Testis (tissue), 5 donors: ENCODE measurements at places on chromosomes 2 and 18. TPM values are rescaled to one million over a fixed set of nuclear protein-coding genes. Genes with fewer than 3 reads are reported as not detected.

DNA sequence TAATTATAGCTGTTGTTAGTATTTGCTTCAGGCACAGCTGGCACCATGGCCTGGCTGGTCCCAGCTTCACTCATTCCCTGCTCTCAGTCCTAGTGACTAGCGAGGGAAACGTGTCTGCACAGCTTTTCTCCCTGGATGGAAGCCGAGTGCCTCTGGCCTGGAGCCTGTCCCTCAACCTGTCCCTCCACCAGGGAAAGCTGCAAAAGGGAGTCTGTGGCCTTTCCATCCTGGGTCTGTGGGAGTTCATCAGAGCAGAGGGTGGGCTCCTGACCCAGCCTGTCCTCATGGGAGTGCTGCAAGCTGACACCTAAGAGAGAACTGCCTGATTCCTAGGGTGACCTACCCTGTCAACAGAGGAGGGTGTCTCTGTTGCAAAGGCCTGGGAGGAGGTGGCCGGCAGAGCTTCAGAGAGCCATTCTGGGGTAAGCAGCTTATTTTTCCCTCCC is 118.3 kb downstream of the CAPN13 start:
- H3K4me3 ChIP-seq: no peak overlapping the region
- no peak for DNase-seq
- H3K4me1 ChIP-seq: peaks cover 17% of the 10 kb centered on the region
- H3K27ac ChIP-seq: no peak overlapping the region
- H3K36me3 ChIP-seq: no peaks in the 10 kb centered on the region

DNA sequence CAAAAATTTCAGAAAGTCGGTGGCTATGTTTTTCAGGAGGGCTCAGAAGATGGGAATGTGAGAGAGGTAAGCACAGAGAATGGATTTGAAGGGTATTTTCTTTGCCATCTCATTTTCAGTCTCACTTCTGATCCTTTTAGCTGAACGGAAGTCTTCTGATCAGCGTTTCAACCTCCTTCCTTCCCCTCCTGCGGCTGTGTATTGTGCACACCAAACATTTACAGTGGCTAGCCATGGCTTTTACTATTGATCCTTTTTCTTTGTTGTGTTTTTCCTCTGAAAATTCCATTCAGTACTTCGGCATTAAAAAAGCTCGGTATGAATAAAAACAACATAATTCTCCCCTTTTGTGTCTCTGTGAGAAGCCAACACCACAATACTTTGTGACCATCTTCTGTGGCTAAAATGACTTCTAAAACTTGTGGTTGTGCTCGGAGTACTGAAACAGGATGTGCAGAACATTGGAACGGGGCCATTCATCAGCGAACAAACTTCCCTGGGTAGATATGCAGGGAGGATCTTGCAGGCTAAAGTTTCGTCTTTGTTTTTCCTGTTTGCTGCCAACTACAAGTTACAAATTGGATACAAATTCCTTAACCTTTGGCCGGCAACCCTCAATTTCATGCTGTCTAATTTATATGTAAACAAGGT is 260.8 kb upstream of the FAM98A start:
- H3K27ac ChIP-seq: no peak overlapping the region
- no peaks in the 10 kb centered on the region for H3K27me3 ChIP-seq
- peak; percentile 84 for DNase-seq
- no peaks in the 10 kb centered on the region for H3K36me3 ChIP-seq
- no peak overlapping the region for H3K4me3 ChIP-seq
- H3K4me1 ChIP-seq: no peaks in the 10 kb centered on the region

DNA sequence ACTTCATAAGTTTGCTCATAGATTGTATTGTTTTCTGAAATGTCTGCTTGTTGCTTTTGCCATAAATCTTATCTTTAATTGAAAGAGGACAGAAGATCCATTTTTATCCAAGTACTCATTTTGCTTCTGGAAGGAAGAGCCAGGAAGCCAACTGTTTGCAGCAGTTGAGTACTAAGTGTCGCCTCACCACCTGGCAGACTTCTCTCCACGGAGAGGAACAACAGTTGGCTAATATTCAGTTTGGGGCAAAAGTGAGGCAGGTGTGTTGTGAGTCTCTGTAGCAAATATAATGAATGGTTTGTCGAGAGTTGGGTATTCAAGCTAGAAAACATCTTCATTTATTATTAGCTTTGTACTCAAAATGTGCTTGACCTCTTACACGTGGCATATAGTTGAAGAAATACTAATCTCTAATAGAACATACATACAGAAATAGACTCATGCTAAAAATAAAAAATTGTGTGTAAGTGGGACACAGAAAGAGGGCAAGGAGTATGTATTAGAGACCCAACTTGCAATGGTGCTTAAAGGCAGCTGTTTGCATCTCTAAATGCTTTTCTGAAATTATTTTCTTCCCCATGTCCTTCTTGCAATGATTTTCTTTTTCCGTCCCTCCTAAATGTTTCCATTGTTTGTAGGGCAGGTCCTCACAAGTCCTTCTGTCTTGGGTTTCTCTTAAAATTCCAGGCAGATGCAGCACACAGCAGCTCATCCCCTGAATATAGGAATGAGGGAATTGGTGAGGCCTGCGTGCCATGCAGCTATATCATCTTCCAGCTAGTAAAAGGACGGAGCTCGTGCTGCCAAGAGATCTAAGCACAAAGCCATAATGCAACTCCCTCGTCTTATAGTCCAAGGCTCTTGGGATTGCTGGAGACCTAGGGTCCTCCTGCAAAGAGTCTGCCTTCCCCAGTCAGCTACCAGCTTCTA is 44.8 kb upstream of the MAP3K20 start:
- H3K27me3 ChIP-seq: no peaks in the 10 kb centered on the region
- no peak overlapping the region for H3K4me3 ChIP-seq
- no peak overlapping the region for H3K27ac ChIP-seq
- H3K36me3 ChIP-seq: no peaks in the 10 kb centered on the region

GRCh38 chr2:194559964-194560363 is 1097.1 kb upstream of the SLC39A10 start:
- H3K27ac ChIP-seq: no peak overlapping the region
- no peaks in the 10 kb centered on the region for H3K36me3 ChIP-seq
- no peak for DNase-seq
- H3K4me3 ChIP-seq: no peak overlapping the region
- H3K4me1 ChIP-seq: no peaks in the 10 kb centered on the region

- H3K27ac ChIP-seq: no peak overlapping the region
- no peaks in the 10 kb centered on the region for H3K36me3 ChIP-seq
- no peaks in the 10 kb centered on the region for H3K27me3 ChIP-seq
- no peaks in the 10 kb centered on the region for H3K4me1 ChIP-seq
These were observed 35.4 kb downstream of the B4GALT6 start for GRCh38 chr18:31648966-31649429.

- no peaks in the 10 kb centered on the region for H3K36me3 ChIP-seq
- no peaks in the 10 kb centered on the region for H3K27me3 ChIP-seq
- no peak overlapping the region for H3K4me3 ChIP-seq
- no peak overlapping the region for H3K27ac ChIP-seq
- H3K4me1 ChIP-seq: no peaks in the 10 kb centered on the region
- DNase-seq: no peak
These were observed 97.4 kb downstream of the AGAP1 start for GRCh38 chr2:235591231-235591730.

DNA sequence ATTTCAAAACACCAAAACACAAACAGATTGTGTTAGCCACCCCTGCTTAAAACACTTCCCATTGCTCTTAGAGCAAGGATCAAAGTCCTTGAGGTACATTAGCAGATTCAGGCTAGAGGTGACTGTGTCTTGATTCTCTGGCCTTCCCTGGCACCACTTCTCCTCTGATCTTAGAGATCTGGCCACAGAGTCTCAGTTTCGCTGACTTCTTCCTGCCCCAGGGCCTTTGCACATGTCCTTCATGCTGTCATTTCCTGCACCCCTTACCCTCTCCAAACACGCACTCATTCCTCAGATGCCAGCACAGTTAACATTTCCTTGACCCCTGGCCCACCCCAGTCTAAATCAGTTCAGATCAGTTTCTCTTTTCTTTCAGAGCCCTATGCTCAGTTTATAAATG is 16.9 kb downstream of the CXCR4 start:
- no peaks in the 10 kb centered on the region for H3K27me3 ChIP-seq
- H3K4me3 ChIP-seq: no peak overlapping the region
- H3K4me1 ChIP-seq: no peaks in the 10 kb centered on the region
- H3K27ac ChIP-seq: no peak overlapping the region
- DNase-seq: no peak
- no peaks in the 10 kb centered on the region for H3K36me3 ChIP-seq

DNA sequence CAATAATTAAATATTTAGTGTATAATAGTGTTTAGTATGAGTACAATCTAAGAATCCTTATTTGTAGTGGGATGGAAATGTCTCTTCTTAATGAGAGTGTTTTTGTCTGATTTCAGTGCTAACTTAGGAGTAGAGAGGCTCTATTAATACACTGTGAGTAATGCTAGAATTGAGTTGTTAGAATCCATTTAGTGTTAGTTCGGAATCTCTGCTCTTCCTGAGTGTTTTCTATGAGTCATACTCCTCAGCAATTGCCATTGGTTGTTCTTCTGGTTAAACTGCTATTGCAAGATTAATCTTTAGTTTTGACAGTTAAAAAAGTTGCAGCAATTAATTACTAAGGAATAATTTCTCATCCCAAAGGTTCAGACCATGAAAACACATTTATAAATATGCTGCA is 828.6 kb upstream of the POU3F3 start:
- no peak for DNase-seq
- H3K4me3 ChIP-seq: no peak overlapping the region
- H3K27ac ChIP-seq: no peak overlapping the region
- H3K36me3 ChIP-seq: no peaks in the 10 kb centered on the region
- H3K4me1 ChIP-seq: no peaks in the 10 kb centered on the region

- H3K4me1 ChIP-seq: peaks cover 4% of the 10 kb centered on the region
- H3K36me3 ChIP-seq: no peaks in the 10 kb centered on the region
- no peaks in the 10 kb centered on the region for H3K27me3 ChIP-seq
These were observed at the start of gene CBLN2 for GRCh38 chr18:72544092-72544886. TSS of gene CBLN2 (minus strand) at chr18:72544342. CDS start at chr18:72542160, 2,182 bp downstream.

GRCh38 chr2:177885828-177886466 is 186.6 kb downstream of the PDE11A start:
- no peak overlapping the region for H3K27ac ChIP-seq
- no peak overlapping the region for H3K4me3 ChIP-seq
- H3K4me1 ChIP-seq: peaks cover 8% of the 10 kb centered on the region
- H3K27me3 ChIP-seq: no peaks in the 10 kb centered on the region
- no peak for DNase-seq
- H3K36me3 ChIP-seq: no peaks in the 10 kb centered on the region

DNA sequence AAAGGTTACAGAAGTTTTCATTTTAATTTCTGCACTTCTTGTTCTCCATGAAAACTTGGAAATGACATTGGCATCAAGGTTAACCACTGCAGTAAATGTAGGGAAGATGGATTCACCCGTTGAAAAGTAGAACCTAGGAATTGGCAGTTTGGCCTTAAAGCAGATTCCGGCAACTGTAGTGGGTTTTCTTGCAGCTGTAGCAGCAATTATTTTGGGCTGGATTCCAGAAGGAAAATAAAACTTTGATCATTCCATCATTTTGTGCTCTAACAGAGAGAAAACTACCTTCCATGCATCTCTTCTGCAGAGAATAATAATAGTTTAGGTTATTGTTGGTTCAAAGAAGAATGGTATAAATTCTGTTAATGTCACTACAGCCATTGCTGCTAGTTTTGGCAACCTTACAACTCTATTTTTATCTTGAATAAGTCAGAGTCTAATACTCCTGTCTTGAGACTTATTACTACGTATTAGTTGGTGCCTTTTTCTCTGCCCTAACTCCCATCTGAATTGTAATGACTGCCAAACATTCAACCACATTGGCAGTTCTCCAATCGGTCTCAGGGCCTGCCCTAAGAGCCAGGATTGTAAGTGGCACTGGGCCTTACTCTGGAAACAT is 178.1 kb upstream of the PIEZO2 start:
- H3K27ac ChIP-seq: no peak overlapping the region
- no peaks in the 10 kb centered on the region for H3K36me3 ChIP-seq
- H3K4me3 ChIP-seq: no peak overlapping the region

DNA sequence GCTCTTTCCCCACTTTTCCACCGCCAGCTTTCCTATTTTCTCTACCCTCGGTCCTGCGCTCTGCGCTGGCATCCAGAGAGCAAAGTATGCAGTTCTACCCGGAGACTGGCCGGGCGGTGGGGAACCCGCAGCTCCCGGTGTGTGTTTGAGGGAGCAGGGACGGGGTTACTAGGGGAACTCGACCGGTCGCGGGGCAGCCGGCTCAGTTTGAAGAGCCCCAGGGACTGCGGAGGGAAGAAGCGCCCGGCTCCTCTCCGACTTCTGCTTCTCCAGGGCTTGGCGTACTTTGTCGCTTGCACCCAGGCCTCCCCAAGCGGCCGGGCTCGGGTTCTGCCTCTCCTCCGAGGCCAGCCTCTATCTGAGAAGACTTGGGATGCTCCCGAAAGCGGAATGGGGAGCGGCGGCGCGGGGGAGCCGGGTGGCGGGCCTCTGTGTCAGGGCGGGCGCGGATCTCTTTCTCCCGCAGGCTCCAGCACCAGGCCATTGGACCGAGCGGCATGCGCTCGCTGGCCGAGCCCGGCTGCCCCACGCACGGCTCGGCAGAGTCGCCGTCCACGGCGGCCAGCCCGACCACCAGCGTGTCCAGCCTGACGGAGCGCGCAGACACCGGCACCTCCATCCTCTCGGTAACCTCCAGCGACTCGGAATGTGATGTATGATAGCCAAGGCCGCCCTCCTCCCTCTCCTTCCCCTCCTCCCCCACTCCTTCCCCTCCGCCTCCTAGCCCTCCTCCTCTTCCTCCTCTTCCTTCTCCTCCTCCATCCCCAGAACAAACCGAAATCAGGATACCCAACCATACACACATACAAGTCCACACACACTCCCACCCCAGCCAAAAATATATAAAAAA is 2.8 kb downstream of the SIX3 start:
- no peaks in the 10 kb centered on the region for H3K36me3 ChIP-seq
- no peak for DNase-seq
- H3K27me3 ChIP-seq: no peaks in the 10 kb centered on the region
- H3K27ac ChIP-seq: no peak overlapping the region
- no peak overlapping the region for H3K4me3 ChIP-seq

- H3K27me3 ChIP-seq: no peaks in the 10 kb centered on the region
- no peaks in the 10 kb centered on the region for H3K4me1 ChIP-seq
- H3K27ac ChIP-seq: no peak overlapping the region
- H3K4me3 ChIP-seq: no peak overlapping the region
- DNase-seq: no peak
These were observed 386.3 kb downstream of the CTNNA2 start for GRCh38 chr2:79899196-79899595.

- H3K27me3 ChIP-seq: no peaks in the 10 kb centered on the region
- H3K4me1 ChIP-seq: no peaks in the 10 kb centered on the region
- H3K36me3 ChIP-seq: no peaks in the 10 kb centered on the region
- H3K4me3 ChIP-seq: no peak overlapping the region
- no peak for DNase-seq
- H3K27ac ChIP-seq: no peak overlapping the region
These were observed 129.8 kb downstream of the PXDN start for GRCh38 chr2:1614564-1614963.

DNA sequence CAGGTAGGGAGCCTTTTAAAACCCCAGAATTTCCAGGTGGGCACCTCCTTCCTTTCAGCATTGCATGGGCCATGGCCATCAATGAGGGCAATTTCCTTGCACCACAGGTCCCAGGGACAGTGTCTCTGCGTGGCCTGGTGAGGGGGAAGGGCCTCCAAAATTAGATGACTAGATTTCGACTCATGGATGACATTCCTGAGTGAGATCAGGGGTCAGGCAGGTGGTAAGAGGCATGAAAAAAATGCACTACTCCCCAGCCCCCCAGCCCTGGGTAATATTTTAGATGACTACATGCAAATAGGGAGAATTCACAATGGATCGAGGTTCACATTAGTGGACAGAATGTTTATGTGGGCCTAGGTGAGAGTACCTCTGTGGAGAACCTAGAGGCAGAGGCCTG is 19.0 kb upstream of the IGFBP5 start:
- no peaks in the 10 kb centered on the region for H3K4me1 ChIP-seq
- no peak overlapping the region for H3K27ac ChIP-seq
- no peaks in the 10 kb centered on the region for H3K36me3 ChIP-seq
- no peak overlapping the region for H3K4me3 ChIP-seq

The RAB27B gene
- polyA plus RNA-seq: 5.8 TPM

The C2orf80 gene
- not detected for polyA plus RNA-seq

The ST8SIA3 gene
- 2.5 TPM for polyA plus RNA-seq

The SERPINB4 gene
- 0.90 TPM for polyA plus RNA-seq

The GAD1 gene
- 8.5 TPM for polyA plus RNA-seq
